ENCODE measurements at places on chromosomes 2 and 18. TPM values are rescaled to one million over a fixed set of nuclear protein-coding genes. Genes with fewer than 3 reads are reported as not detected.

The ZNF236 gene
- total RNA-seq: 5.5 TPM

The NT5DC4 gene
- total RNA-seq: not detected

The MAP3K19 gene
- total RNA-seq: not detected

The INO80D gene
- 8.7 TPM for total RNA-seq

The ALPP gene
- not detected for total RNA-seq

The SLC16A14 gene
- total RNA-seq: 0.21 TPM

The RNMT gene
- total RNA-seq: 15.5 TPM

The EPAS1 gene
- 69.8 TPM for total RNA-seq

The PNO1 gene
- 27.5 TPM for total RNA-seq

The EFEMP1 gene
- 3,607 TPM for total RNA-seq

The ARHGAP15 gene
- not detected for total RNA-seq

The LYPD6 gene
- 1.8 TPM for total RNA-seq

The INHBB gene
- 0.25 TPM for total RNA-seq

The VWA3B gene
- total RNA-seq: not detected

Data from pulmonary artery endothelial cell (primary cell).